Neural crest cell (in vitro differentiated cells): ENCODE measurements at places on chromosomes 2 and 18. TPM values are rescaled to one million over a fixed set of nuclear protein-coding genes. Genes with fewer than 3 reads are reported as not detected.

HAAO gene
- total RNA-seq, result 3.5 and 4.9 TPM in 2 replicates

RBKS gene
- total RNA-seq, result 0.79 and 0.86 TPM in 2 replicates

GRCh38 chr18:54263904-54264336, 5.4 kb upstream of the POLI start:
- H3K27me3 ChIP-seq, result no peaks in the 10 kb centered on the region
- H3K4me1 ChIP-seq, result no peaks in the 10 kb centered on the region
- H3K27ac ChIP-seq, result no peak overlapping the region
- H3K4me3 ChIP-seq, result no peak overlapping the region
- H3K36me3 ChIP-seq, result no peaks in the 10 kb centered on the region

- no peak overlapping the region for H3K4me3 ChIP-seq
- peak; percentile 33 for DNase-seq
- peaks cover 15% of the 10 kb centered on the region for H3K4me1 ChIP-seq
- peaks cover 17% of the 10 kb centered on the region for H3K27me3 ChIP-seq
These were observed 35.8 kb downstream of the CIB4 start for GRCh38 chr2:26605195-26605998.

MROH2A gene
- not detected in 2 replicates for total RNA-seq

DNA sequence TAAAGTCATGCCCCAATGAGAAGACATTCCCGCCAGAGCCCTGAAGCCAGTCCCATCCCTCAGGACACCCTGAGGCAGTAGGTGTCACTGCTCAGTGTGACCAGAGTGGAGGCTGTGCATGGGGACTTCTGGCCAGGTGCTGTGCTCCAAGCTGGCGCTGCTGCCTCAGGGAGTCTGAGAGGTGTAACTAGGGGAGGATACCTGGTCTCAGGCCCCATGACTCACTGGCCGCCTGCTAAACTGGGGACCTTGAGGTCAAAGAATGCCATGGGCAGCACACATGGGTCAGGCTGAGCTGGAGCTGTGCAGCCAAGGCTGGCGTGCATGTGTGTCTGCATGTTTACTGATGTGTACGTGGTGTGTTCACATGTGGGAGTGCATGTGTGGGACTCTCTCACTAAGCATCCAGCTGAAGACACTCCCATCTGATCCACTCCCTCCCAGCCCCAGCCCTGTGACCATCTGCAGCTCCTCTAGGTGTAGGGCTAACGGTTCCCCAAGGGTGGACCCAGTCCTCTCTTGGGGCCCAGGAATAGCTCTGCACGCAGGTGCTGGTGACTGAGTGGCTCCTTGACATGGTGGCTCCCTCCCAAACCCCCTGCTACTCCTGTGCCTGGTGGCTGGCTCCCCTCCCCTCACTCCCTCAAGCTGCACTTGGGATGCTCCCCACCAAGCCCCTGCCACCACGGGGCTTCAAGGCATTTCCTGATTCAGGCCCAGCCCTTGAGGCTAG, 16.5 kb downstream of the HS6ST1 start:
- no peak overlapping the region for H3K27ac ChIP-seq
- H3K27me3 ChIP-seq, result no peaks in the 10 kb centered on the region
- peaks cover 16% of the 10 kb centered on the region for H3K4me1 ChIP-seq
- H3K4me3 ChIP-seq, result no peak overlapping the region
- DNase-seq, result no peak

MRO gene
- total RNA-seq, result 0.12 and 0.23 TPM in 2 replicates

DNA sequence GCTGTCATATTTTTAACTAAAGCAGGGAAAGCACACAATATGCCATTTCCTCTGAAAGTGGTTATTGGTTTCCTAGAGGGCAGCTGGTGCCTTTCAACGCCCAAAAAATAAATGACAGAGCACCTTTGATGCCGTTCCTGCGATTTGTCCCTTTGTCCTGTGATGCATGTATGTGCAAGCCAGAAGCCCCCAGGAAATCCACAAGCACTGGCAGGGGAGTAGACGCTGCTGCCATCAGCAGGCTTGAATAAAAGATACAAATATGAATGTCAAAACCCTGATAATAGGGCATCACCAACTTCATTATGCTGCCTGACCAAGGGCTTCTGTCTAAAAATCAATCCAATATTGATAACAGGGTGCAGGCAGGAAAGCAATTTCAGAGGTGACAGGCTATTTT, 246.1 kb downstream of the FBXO15 start:
- H3K36me3 ChIP-seq, result no peaks in the 10 kb centered on the region
- H3K4me1 ChIP-seq, result no peaks in the 10 kb centered on the region
- peaks cover 24% of the 10 kb centered on the region for H3K27me3 ChIP-seq

CGREF1 gene
- 1.3 and 2.1 TPM in 2 replicates for total RNA-seq

DNA sequence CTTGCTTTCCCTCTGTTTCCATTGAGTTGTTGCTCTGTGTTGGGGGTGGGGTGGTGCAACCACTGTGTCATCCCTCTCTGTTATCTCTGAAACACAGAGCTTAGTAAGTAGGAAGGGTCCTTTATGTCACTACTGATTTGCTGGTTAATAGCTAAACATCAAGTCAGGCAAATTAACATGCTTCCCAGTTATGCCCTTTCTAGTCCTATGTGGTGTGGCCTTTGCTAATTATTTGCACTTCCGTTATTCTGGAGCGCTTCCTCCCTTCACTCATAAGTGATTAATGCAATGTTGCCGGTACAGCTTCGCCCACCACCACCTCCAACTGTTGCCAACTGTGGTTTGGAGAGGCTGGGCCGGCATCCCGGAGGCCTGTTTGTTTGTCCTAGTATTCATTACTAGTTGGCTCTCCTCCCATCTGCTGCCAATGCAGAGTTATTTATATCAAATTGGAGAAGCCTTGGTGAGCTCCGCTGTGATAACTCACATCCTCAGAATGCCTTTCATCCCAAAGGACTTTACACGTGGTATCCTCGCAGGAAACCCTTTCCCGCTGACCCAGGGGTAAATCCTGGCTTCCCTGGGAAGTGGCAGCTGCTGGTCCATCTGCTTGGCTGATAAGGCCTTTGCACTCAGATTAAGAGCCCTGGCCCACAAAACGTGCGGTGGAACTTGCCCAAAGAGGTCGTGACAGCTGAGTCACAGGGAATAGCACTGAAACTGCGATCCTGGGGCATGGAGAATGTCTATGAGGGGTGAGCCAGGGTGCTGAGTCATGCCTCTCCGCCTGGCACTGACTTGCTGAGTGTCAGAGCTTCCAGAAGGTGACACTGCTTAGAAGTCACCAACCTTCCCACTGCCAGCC, 72.0 kb upstream of the ZCCHC2 start:
- H3K4me3 ChIP-seq, result no peak overlapping the region
- H3K27me3 ChIP-seq, result no peaks in the 10 kb centered on the region
- DNase-seq, result no peak
- H3K4me1 ChIP-seq, result peaks cover 11% of the 10 kb centered on the region

- H3K27ac ChIP-seq, result no peak overlapping the region
- DNase-seq, result no peak
- H3K36me3 ChIP-seq, result peaks cover 9% of the 10 kb centered on the region
- H3K4me3 ChIP-seq, result peak overlapping the region; percentile 65
- H3K4me1 ChIP-seq, result peaks cover 14% of the 10 kb centered on the region
- H3K27me3 ChIP-seq, result no peaks in the 10 kb centered on the region
These were observed 2.9 kb downstream of the DNPEP start for GRCh38 chr2:219384859-219385258.

DNA sequence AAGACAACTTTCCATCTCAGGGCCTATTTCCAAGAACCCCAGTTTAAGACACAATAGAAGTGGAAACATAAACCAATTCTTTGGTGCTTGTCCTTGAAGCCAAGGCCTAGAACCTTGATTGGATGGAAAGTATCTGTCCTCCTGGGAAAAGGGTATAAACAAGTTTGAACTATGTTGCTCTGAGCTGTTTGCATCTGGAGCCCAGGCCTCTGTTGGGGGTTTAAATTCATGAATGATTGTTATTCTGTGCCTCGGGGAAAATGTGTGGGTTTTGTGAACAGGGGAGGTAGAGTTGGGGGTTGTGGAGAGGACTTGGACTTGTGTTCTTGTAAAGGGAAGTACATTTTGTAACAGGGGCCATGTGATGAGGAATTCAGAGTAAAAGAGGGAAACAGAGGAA, 406.1 kb downstream of the SLC4A3 start:
- DNase-seq, result no peak
- H3K4me3 ChIP-seq, result no peak overlapping the region
- H3K36me3 ChIP-seq, result no peaks in the 10 kb centered on the region
- H3K4me1 ChIP-seq, result no peaks in the 10 kb centered on the region

DNA sequence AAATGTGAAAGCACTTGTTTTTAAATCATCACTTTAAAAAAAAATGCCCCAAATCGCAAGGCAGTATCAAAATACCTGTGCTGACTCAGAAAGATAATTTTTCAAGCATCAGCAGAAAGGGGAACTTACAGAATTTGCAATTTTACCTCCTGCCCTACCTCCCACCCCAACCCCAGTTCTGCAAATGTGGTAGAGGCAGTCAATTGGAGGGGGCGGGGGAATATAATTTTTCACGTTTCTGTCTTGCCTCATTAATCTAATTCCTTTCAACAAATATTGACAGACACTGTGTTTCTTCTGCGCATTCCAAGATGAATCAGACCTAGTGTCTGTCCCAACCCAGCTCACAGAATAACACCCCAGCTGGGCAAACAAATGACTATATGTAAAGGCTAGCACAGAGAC, 76.8 kb downstream of the ALPK2 start:
- H3K27ac ChIP-seq, result no peak overlapping the region
- H3K4me3 ChIP-seq, result no peak overlapping the region
- no peak for DNase-seq
- H3K27me3 ChIP-seq, result peaks cover 3% of the 10 kb centered on the region
